ENCODE measurements at places on chromosomes 12 and 14. TPM values are rescaled to one million over a fixed set of nuclear protein-coding genes. Genes with fewer than 3 reads are reported as not detected.
A peak's percentile ranks its signal among the peaks of the same experiment; 100 is the strongest.

PRB3 gene
- not detected for total RNA-seq

TMTC3 gene
- 21.4 TPM for total RNA-seq

CISTR gene
- 1.4 TPM for total RNA-seq

GPRC5A gene
- 3.4 TPM for total RNA-seq

CLEC14A gene
- total RNA-seq: 5.1 TPM

INHBC gene
- total RNA-seq: not detected

ASPG gene
- total RNA-seq: 1.2 TPM

EML1 gene
- 10.0 TPM for total RNA-seq

TSPAN19 gene
- 0.59 TPM for total RNA-seq

APOF gene
- not detected for total RNA-seq

KCNA5 gene
- total RNA-seq: 1.2 TPM

INHBE gene
- not detected for total RNA-seq

NGB gene
- not detected for total RNA-seq

- DNase-seq: no peak
Observed at GRCh38 chr14:63893701-63894458, 41.1 kb downstream of the SYNE2 start.

GRCh38 chr12:104354868-104355570 is 51.5 kb downstream of the EID3 start:
- no peak for DNase-seq

GRCh38 chr12:123270214-123271000 is 1.2 kb downstream of the CDK2AP1 start:
- peak; percentile 13 for DNase-seq

- no peak for DNase-seq
Observed at GRCh38 chr12:101536069-101536674, 58.6 kb upstream of the MYBPC1 start.

- no peak for DNase-seq
Observed at GRCh38 chr12:52872644-52873389, 24.0 kb upstream of the KRT78 start.

GRCh38 chr12:98188650-98189077 is 326.7 kb upstream of the TMPO start:
- no peak for DNase-seq

GRCh38 chr12:113462998-113463745 is 8.5 kb downstream of the LHX5 start:
- DNase-seq: peak; percentile 49

DNA sequence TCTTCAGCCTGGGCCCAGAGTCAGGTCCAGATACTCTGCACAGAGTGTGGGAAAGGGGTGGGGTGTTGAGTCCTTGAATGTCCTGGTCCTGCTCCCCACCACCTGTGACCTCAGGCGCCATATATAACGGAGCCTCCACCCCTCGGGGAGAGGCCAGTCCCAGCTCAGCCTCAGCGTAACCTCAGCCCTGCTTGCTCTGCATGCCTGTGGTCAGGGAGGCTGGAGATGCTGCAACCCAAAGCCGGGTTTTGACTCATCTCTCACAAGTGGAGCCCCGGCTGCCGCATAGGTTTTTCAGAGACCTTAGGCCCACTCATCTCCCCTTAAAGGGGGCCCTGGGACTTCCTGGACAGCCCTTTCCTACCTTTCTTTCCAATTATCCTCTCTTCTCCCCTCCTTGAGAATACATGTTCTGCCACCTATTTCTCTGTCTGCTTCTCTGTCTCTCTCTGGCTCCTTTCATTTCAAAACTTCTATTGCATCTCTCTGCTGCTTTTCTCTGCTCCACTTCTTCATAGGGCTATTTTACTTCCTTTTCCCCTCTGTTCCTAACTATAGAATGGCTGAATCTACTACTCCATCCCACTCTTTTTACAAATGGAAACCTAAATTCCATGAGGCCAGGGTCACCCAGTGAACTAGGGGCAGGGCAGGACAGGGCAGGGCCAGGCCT is 1.2 kb downstream of the ITGB7 start:
- DNase-seq: no peak

- DNase-seq: no peak
Observed at GRCh38 chr12:41061192-41061591, 126.9 kb upstream of the PDZRN4 start.

DNA sequence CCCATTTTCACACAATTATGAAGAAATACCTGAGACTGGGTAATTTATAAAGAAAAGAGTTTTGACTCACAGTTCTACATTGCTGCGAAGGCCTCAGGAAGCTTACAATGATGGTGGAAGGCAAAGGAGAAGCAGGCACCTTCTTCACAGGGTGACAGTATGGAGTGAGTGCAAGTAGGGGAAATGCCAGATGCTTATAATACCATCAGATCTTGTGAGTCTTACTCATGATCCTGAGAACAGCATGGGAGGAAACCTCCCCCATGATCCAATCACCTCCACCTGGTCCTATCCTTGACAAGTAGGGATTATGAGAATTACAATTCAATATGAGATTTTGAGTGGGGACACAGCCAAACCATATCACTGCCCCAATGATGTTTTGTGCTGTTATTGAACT is 189.3 kb upstream of the CRY1 start:
- DNase-seq: no peak

DNA sequence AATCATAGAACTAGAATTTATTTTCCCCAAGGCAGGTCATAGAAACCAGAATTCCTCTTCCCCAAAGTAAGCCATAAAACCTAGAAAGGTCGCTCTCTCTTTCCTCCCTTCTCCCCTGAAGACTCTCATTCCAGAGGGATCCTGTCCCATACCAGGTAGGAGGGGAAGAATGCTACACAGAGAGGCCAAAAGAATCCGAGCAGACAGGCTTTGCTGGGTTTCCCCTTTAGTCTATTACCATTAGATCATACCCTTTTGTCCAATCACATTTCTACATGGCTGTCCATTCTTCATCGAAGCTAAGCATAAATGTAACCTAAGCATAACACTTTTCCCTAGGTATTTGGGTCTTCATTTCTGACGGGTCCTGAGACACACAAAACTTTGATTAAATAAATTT is 204.5 kb downstream of the SPTSSA start:
- DNase-seq: no peak

GRCh38 chr12:108313606-108314351 is 25.3 kb downstream of the CMKLR1 start:
- peak; percentile 34 for DNase-seq

DNA sequence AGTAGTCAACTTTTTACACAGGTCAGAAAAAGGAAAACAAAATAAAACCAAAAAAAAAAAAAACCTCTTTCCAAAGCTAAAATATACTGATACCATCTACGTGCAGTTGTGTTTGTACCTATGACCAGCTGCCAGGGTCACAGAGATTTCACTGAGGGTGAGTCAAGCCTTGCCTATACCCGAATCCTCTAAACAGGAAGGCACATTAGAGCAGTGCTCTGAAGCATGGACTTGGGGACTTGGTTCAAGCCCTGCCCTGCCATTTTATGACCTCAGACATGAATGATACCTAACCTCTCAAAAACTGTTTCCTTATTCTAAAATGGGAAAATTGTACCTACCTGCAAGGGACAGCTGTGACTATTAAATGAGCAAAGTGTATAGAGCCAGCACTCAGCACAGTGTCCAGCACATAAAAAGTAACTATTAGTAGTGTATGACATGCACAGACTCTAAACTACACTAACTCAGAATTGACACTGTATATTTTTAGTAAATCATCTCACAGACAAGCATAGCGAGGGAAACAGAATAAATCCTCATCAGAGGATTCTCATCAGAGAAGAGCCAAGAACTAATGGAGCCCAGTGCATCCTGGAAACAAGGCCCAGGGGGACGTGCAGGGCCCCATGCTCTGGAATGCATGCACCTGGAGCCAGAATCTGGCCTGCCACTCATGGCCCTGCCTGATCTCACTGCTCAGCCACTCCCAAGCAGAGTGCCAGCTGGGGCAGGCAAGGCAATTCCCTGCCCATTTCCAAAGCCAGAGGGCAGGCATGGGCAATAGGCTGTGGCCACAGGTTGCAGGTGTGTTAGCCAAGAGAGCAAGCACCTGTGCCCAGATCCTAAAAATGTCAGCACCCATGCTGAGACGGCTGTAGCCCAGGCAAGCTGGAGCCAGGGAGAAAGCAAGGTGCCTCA is 57.0 kb downstream of the NT5DC3 start:
- DNase-seq: no peak

DNA sequence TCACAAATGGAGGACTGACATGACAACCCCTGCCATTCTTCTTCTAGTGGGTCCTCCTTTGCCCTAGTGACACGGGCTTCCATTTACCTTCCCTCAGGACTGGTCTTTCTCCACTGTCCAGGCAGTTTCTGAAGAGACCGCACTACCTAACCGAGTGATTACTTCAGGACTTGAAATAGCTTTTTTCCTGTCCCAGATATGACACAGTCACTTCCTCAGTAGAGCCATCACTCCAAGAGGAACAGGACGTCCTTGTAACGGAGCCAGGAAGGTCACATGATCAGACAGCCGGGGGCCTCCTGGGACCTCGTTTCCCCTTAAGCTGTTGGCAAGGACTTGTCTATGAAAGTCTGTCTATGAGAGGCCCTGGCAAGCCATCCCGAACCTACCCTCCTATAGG is 62.3 kb downstream of the FOS start:
- no peak for DNase-seq

DNA sequence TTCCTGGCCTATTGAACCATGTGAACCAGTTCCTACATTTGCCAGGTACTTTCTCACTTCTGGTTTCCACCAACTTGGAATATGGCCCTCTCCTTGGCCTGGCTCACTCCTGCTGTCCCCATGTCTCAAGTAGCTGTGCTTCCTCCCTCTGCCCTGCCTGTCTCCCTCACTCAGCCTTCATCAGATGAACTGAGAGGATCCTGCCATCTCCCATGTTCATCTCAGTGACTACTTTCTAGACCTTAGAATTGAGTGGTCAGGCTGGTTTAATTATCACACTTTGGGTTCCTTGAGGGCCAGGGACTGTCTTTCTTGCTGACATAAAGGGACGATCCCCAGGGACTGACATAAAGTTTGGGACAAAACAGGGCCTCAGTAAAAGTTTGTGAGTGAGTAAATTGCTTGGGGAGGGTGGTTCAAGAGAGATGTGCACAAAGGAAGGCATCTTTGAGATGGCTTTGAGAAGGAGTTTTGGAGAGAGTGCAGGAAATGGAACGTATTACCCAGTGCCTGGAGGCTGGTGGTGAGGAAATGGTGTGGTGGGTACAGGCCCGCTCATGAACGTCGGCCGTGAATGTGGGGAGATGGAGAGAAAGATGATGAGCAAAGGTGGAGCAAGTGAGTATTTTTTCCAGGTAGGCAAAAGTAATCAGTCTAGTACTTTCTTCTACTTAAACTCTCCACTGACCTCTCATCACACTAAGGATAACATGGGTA is 20.8 kb downstream of the DYRK2 start:
- no peak for DNase-seq

DNA sequence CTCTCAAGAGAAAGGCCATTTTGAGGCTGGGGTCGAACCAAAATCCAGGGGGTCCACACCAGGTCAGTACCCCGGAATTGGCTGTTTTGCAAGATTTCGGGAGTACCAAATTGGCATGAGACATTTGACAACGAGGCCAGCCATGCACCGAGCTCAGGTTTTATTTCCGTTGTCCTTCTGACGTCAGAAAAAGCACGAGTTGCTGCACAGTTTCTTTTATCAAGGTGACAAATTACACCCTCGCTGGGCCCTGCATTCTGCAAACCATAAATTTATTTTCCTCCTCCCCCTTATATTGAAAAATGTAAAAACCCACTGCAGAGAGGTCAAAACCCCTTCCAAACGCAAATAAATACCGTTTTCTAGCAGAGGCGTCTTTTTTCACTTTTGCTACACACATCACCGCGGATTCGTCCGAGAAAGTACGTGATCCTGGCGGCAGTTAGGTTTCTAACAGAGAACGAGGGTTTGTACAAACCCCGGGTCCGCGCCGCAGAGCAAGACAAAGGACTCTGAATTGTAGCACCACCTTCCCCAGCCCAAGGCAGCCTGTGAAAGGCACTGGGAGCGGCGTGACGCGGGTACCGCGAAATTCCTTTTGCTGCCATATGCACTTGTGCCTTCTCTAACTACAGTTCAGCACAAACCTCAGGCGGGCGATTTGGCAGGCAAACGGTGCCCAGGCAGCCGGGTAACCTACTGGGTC is 1.8 kb downstream of the SLC38A1 start:
- peak; percentile 59 for DNase-seq

- DNase-seq: no peak
Observed at GRCh38 chr14:71803539-71804260, 128.5 kb upstream of the RGS6 start.

GRCh38 chr12:40647651-40648050 is 44.6 kb upstream of the CNTN1 start:
- DNase-seq: no peak

DNA sequence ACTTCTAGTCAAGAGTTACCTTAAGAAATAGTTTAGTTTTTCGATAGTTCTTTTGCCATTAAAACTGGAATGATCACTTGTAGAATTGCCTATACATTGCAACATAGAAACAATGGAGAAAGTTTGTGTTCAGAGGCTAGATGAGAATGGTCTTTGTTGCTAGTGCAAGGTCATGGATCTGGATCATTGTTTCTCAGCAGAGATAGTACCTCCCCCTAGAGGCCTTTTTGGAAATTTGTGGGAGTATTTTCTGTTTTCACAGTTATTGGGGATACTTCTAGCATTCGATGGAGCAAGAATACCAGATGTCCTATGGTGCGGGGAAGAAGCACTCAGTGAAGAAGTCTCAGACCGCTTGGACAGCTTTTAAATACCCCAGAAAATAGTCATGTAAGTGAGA is 138.8 kb upstream of the HMGA2 start:
- no peak for DNase-seq

- DNase-seq: no peak
Observed at GRCh38 chr12:105804591-105805265, 334.0 kb downstream of the NUAK1 start.

GRCh38 chr12:57632958-57633840 is at the start of gene B4GALNT1:
B4GALNT1 (minus strand) TSS chr12:57633201; CDS start chr12:57632132, 1,069 bp downstream.
- DNase-seq: peak; percentile 83

GRCh38 chr14:92012121-92012748 is 27.6 kb downstream of the TRIP11 start:
- no peak for DNase-seq

GRCh38 chr14:76551906-76552305 is 176.0 kb downstream of the ESRRB start:
- DNase-seq: no peak

DNA sequence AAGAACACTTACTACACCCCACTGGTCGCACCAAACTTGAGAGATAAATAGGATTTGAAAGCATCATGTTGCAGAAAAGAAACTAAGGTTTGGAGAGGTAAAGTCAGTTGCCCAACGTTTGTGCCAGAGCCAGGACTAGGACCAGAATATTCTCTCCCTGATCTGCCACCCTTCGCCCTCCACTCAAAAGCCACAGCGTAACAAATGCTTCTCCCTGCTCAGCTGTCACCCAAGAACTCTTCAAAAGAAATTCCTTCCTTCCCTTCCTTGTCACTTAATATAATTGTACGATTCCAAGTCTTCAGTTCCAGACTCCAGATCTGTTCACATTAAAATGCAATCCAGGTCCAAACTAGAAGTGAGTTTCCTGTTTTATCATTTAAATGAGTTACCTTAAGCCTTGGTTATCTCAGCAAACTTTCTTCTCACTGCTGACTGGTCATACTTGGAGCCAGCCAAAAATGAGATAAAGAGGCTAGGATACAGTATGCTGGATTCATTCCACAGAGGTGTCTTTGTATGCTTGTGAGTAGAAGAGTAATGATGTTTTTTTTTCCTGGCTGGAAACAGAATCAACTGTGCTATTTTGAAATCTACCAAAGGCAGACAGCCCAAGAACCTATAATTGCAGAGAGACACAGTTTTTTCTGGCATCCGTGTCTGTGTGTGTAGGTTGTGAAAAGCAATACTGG is 12.8 kb upstream of the PPFIBP1 start:
- no peak for DNase-seq

GRCh38 chr12:77834618-77835017 is 3.9 kb downstream of the NAV3 start:
- DNase-seq: no peak

GRCh38 chr12:24948420-24948756 is 513 bp downstream of the BCAT1 start:
- peak; percentile 17 for DNase-seq

Data from endothelial cell (in vitro differentiated cells).